ENCODE measurements at places on chromosomes 12 and 14. TPM values are rescaled to one million over a fixed set of nuclear protein-coding genes. Genes with fewer than 3 reads are reported as not detected.

The SCNN1A gene
- 1.9 TPM for total RNA-seq

DNA sequence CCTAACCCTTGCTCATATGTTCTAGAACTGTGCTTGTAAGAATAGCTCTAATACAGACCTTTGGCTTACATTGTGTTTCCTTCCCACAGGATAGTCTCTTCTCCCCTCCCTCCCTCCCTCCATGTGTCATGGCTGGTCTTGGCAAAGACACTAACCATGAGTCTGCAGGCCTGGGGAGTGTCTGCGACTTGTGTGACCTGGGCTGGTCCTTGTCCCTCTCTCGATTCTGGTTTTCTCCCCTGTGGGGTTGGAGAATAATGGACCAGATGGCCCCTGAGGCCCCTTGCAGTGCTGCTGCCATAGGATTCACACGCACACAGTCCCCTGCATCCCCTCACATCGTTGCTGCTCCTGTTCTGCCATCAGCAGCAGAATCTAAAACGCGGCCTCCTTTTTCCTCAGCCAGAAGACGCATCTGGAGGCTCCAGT, 30.3 kb downstream of the DEGS2 start:
- no peak for DNase-seq

- DNase-seq = no peak
Observed at GRCh38 chr12:69338936-69339335, 9.2 kb upstream of the LYZ start.

DNA sequence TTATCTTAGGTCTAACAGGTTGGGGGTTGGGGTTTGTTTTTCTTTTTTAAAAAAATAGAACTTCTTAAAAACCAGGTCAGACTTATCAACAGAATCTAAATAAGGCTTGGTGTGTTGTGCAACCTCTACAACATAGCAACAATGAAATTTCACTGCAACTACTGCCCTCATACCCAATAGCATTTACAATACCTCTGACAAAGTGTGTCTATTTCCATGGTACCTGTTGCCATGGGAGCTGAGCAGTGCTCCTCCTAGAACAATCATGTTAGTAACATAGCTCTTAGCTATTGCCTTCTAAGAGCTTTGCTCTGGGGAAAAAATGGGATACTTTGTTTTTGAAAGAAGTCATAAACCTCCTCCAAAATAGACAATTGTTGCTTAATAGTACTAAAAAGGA, 103.3 kb upstream of the CCDC175 start:
- no peak for DNase-seq

- DNase-seq = no peak
Observed at GRCh38 chr12:61563665-61564450, 696.3 kb upstream of the USP15 start.

DNA sequence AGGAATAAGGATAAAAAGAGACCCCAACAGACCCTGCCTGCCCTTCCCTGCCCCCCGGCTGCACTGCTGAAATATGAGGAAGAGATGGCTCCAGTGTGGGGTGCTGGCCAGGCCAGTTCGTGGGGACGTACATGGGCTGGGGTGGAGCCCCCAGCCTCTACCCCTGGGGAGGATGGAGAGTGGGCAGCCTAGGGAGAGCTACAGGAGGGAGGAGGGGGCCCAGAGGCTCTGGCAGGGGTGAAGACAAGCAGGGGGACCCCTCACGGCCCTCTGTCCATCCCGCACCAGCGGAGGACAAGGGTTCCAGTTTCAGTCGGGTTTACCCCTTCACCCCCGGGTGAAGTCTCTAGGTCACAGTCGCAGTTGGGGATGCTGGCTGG, 11.0 kb upstream of the RPLP0 start:
- DNase-seq = no peak

The CLEC14A gene
- total RNA-seq = 31.6 TPM

The FAM181A gene
- not detected for total RNA-seq

DNA sequence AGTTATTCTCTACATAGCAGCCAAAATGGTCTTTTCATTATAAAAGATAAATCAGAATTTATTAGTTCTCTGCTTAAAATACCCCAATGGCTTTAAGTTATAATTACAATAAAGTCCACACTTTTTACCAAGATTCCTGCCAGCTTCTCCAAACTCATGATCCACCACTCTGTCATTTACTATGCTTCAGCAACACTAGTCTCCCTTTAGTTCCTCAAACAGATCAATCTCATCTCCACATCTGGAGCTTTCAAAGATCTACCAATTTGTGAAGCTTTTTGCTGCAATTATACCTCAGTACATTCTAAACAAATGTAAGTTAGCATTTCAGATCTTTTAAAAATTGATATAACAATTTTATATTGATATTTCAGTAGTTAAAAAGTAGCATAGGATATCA, 24.9 kb downstream of the CATSPERB start:
- DNase-seq = no peak

The SLC6A15 gene
- 0.97 TPM for total RNA-seq

The BDKRB1 gene
- total RNA-seq = 0.24 TPM

The ASCL1 gene
- total RNA-seq = not detected

DNA sequence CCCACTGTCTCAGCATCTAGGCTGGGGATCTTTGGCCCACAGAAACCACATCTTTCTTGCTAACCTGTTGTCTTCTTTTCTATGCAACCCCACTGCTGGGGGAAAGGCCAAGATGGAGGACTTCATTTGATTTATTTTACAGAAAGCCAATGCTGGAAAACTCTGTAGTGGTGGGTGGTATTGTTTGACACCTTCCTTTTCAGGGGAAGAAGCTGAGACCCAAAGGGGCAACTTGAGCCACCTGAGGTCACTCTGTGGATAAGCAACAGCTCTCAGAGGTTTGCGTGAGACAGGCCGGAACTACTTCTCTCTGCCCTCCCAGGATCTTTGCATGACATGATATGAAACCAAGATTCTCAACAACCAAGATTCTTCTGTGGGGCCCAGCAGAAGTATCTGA, 645.2 kb downstream of the VRK1 start:
- no peak for DNase-seq

The GSG1 gene
- total RNA-seq = not detected

The TTC6 gene
- total RNA-seq = not detected

The RD3L gene
- total RNA-seq = not detected

GRCh38 chr14:104800771-104801519, at the start of gene ZBTB42:
TSS of gene ZBTB42 (plus strand) at chr14:104801101. CDS start at chr14:104801198, 97 bp downstream.
- DNase-seq = peak; percentile 85

- DNase-seq = no peak
Observed at GRCh38 chr12:48424644-48425043, 47.7 kb upstream of the ANP32D start.

DNA sequence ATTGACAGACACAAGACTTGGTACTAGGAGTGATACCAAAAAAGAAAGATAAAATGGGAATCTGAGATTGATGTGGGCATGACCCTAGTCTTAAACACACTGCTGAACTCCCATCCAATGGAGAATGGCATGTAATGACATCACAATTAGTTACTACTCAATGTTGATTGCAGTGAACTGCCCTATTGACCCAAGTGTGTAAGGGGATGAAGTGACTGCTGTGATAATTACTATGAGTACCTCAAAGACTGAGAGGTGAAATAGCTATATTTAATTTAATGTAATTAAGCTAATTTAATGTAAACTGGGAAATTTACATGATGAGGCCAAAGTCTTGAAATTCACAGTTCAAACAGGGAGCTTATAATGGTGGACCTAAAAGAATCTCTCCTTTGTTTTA, at the start of gene ADAM20:
ADAM20 (minus strand) TSS at position 101 of the 400 bp plus-strand sequence. CDS start 10,247 bp downstream, outside the sequence.
- DNase-seq = no peak

The ARMH4 gene
- total RNA-seq = 9.2 TPM

- no peak for DNase-seq
Observed at GRCh38 chr12:143964-144649, 69.8 kb downstream of the SLC6A12 start.

DNA sequence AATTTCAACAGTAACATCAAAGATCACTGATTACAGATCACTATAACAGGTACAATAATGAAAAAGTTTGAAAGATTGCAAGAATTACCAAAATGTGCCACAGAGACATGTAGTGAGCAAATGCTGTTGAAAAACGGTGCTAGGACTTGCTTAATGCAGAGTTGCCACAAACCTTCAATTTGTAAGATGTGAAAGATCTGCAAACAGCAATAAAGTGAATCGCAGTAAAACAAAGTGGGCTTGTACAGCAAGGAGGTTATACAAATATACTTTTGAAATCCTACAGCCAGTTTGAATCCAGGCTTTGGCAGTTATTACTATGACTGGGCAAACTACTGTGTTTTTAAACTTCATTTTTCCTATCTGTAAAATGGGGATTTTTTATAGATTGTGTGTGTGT, 1.0 kb upstream of the PLEKHA5 start:
- DNase-seq = no peak

The ANKRD9 gene
- total RNA-seq = 14.0 TPM

DNA sequence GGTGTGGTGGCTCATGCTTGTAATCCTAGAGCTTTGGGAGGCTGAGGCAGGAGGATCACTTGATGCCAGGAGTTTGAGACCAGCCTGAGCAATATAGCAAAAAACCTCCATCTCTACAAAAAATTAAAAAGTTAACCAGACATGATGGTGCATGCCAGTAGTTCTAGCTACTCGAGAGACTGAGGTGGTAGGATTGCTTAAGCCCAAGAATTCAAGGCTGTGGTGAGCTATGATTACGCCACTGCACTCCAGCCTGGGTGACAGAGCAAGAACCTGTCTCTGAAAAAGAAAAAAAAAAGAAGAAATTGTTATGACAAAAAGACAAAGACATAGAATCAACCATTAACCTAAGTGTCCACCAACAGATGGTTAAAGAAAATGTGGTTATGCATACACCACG, 2.1 kb upstream of the ATP23 start:
- no peak for DNase-seq

The TAS2R8 gene
- total RNA-seq = not detected

DNA sequence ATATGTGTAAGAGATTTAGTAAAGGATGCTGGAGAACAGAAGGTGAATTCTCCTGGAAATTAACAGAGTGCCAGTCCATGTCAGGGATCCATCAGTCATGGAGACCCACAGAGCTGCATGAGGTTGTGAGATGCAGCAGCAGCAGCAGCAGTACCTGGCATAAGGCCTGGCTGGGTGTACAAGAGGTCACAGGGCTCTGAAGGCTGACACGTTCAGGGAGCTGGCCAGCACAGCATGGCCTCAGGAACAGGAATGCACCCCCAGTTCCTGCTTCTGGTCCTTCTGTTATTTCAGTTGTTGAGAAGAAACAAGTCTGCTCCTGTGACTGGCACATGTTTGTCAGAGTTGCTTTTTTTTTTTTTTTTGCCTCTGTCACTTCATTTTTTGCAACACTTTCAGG, 210.8 kb downstream of the CNTN1 start:
- DNase-seq = no peak

The OTX2 gene
- total RNA-seq = not detected

The RERG gene
- total RNA-seq = 107 TPM

The GPR162 gene
- total RNA-seq = 5.1 TPM

DNA sequence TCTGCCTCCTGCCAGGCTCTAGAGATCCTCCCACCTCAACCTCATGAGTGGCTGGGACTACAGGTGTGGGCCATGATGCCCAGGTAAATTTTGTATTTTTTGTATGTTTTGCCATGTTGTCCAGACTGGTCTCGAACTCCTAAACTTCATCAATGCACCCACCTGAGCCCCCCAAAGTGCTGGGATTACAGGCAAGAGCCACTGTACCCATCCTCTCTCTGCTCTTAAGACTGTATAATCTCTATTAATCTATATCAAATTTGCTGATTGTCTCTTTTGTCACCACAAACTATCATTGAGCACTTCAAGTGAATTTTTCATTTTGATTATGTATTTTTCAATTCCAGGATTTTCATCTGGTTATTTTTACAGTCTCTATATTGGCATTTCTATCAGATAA, 440.3 kb downstream of the NOVA1 start:
- DNase-seq = no peak

DNA sequence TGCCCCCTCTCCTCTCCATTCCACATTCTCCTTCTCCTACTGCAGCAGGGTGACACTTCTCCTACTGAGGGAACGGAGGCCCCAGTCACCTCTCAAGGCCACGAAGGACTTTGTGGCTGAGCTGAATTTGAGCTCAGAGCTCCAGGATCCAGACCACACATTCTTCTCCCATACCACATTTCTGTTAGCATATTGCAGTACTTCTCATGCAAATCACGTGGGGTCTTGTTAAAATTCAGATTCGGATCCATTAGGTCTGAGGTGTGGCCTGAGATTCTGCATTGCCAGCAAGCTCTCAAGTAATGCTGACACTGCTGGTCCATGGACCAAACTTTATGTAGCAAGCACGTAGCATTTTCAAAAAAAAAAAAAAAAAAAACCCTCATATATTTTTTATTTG, 9.6 kb upstream of the IFI27L2 start:
- DNase-seq = no peak

The IL26 gene
- not detected for total RNA-seq

DNA sequence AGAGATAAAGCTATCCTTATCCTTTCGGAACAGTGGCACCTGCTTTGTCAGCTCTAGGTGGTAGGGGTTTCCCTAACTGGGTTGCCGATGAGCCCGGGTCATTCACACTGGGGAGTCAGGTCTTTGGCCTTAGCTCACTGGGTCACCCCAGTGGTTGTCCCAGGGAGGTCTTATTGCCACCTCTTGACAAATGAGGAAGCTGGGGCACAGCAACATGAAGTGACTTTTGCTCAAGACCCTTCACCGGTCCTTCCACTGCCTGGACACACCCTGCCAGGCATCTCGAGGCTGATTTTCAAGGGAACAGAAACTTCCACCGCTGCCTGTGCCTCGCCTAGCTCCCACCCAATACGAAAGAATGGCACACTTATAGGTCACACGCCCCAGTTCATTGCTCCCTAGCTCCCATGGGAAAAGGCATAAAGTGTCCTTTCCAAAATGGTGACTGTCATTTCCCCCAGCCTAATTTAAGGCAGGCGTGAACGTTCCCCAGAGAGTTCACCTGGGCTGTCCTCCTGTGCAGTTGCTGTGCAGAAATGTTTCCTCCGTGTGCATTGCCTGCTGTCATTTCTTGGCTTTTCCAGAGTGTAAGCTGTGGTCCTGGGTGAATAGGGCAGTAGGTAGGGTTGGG, 156.1 kb upstream of the CCND2 start:
- peak; percentile 38 for DNase-seq

The FOXG1 gene
- total RNA-seq = not detected

Data from posterior vena cava (tissue), 2 donors.